Pancreas (tissue), 10 donors: ENCODE measurements at places on chromosomes 3 and 15. TPM values are rescaled to one million over a fixed set of nuclear protein-coding genes. Genes with fewer than 3 reads are reported as not detected.

DNA sequence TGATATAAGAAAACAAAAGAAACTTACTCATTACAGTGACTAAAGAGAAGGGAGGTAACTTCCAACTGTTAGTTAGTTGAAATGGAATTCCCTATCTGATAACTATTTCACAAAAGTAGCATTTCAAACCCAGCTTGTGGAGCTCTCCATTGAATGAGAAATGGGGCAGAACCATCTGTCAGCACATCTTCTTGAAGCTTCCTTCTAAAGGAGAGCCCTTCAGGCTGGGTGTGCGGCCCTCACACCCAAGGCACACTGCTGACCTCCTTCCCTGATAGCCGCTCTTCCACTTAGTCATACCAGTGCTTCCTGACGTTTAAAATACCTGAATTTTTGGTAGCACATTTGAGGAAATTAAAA, 28.1 kb upstream of the VEPH1 start:
- no peak for DNase-seq

MAP6D1 gene
- 3.8 TPM for total RNA-seq

SLC12A1 gene
- not detected for total RNA-seq

MYLK gene
- total RNA-seq = 3.1 TPM

- no peak for DNase-seq
Measured at GRCh38 chr15:72078887-72079286, 39.1 kb downstream of the MYO9A start.

PLCH1 gene
- total RNA-seq = 3.6 TPM

GRCh38 chr3:141793476-141794260, 30.5 kb downstream of the GRK7 start:
- DNase-seq = no peak

KIF15 gene
- 0.38 TPM for total RNA-seq

- no peak for DNase-seq
Measured at GRCh38 chr3:169203631-169204550, 459.6 kb downstream of the MECOM start.

ZNF660 gene
- total RNA-seq = 1.6 TPM

DNA sequence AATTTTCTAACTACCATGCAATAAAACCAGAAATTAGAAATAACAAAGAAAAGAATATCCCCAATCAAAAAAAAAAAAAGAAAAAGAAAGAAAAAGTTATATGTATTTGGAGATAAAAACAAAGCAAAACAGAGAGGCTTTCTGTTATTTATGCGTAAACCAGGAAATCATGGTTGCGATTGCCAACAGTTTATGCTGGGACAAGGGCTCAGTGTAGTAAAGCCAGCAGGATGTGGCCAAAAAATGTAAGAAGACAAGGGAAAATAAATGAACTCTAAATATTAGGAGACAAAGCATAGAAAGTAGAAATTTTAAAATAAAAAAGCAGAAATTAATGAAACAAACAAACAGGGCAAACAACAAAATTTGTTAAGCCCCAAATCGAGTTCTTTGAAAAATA, 27.2 kb upstream of the GOLGA8J start:
- no peak for DNase-seq

ABI3BP gene
- total RNA-seq = 5.6 TPM

DNA sequence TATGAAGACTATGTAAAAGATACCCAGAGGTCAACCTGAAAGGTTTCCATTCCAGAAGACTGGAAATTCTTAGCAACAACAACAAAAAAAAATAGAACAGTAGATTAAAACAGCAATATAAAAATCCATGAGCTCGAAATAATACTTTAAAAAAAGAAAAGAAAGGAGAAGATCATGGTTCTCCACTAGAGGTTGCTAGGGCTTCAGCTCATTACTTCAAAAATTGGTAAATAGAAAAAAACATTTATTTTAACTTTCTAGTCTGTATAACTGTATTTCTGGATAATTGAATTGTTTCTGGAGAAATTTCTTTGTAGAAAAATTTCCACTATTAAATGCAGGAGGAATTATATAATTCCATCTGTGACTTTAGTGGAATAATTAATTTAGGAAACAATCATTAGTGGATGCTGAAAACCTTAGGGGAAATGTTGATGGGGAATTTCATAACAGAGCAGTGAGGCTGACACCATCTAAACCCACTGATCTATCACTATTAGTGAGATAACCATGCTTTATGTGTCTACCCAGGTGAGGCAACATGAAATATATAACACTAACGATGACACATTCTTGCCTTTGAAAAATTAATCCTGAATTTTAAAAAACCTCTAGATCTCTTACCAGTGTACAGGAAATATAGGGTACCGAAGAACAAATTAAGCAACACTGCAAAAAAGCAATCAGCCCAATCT, 62.5 kb upstream of the SNRK start:
- no peak for DNase-seq

DNA sequence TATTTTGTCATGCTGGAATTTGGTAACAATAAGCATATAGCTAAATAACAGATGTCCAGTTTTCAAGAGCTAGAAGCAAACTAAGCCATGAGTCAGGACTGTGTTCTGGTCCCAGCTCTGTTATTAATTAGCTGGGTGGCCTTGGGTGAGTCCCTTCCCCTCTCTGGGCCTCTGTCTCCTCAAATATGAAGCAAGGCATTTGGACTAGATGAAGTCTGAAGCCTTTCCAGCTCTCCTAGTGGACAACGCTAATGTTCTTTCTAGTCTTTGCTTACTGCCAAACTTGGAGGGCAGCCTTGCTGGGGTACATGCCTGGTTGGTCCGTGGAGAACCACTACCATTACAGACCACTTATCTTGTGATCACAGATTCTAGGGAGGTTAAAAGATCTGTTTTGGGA, 127.6 kb downstream of the DUT start:
- DNase-seq = no peak

- DNase-seq = no peak
Measured at GRCh38 chr15:49383266-49383665, 39.8 kb upstream of the FGF7 start.

DNA sequence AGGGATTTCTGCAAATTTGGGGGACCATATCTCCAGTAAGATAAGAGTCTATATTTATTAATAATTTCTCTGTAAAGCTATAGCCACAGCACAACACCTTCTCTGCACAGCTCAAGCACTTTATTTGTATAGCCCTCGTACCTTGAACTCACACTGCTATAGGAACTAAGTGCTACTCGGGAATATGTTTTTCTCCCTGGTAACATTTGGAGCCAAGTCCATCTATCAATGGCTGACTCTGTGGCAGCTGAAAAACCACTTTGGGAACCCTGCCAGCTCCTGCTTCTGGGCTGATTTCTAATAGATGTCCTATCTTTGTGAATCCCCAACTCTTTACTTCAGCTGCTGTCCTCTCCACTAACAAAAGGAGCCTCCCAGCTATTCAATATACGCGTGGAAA, 298.5 kb downstream of the GBE1 start:
- no peak for DNase-seq

DNA sequence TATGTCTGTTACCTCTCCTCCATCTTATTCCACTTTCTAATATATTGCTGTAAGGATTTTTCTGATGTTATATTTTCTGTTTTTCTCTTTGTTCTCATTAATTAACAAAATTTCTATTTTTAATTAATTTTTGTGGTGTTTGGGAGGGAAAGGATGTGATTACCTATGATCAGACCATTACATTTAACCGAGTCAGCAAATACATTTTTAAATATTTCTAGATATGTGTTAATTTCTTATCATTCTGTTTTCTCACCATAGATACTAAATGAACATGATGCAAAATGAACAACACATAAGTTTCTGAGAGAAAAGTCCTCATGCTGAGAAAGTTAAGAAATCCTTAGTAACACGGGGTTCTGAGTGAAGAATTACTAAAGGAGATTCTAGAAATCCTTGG, 80.6 kb upstream of the P2RY1 start:
- no peak for DNase-seq

- DNase-seq = no peak
Measured at GRCh38 chr15:60583946-60584345, 105.0 kb upstream of the ICE2 start.

DNA sequence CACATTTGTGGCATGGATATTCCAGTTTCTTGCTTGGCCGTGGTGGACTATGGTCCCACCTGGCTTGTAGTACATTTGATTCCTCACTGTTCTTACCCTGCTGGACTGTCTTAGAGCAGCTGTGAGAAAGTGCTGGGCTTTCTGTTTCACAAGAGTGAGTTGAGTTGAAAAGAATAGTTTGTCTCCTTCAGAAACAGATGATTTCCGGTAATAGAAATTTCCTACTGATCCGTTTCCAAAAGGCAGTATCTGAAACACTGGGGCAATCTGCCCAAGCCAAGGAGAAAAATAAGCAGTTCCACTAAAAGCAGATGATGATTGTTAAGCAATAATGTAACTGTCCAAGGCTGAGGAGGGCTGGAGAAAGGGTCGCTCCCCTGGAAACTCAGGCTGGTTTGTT, 96.0 kb downstream of the SUCLG2 start:
- DNase-seq = no peak

LRTM1 gene
- total RNA-seq = not detected

RAD51 gene
- 0.94 TPM for total RNA-seq

SLC51A gene
- not detected for total RNA-seq

CPEB1 gene
- total RNA-seq = 0.42 TPM
